ENCODE measurements at places on chromosomes 7 and 10.
A peak's percentile ranks its signal among the peaks of the same experiment; 100 is the strongest.

DNA sequence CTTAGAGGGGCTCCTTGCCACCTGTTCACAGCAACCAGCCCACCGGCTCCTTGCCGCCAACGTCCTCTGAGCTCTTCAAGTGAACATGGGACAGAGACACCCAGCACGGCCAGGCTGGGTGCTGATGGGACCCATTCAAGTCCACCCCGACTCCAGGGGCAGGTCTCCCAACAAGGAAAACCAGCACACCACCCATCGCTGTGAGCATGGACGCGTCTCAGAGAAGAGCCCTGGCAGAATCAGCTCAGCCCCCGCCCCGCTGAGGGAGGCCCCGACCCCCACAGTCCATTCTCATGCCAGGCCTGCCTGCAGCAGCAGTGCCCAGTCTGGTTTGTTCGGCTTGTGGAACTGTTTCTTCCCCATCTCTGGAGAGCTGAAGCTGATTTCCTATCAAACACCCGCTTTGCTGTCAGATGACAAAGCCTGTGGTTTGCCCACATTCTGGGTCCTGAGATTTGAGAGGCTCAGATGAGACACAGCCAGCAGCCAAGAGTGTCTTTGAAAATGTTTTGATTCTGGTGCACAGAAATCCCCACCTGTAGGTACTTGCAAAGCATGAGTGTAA lies 216.6 kb downstream of the ZMYND11 start:
- DNase-seq = no peak

DNA sequence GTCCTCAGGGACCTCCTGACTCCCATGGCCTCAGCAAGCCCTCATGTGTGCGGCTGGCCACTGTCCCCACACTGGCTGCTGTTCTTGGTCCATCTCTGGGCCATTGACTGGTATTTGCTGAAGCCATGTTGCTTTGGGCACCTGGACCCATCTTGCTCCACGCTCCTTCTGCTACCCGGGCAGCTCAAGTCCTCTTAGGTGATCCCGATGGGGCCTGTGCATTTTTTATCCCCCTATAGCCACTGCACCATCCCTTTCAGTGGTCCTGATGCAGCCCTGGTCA lies 16.7 kb downstream of the RAMP3 start:
- no peak for DNase-seq

DNA sequence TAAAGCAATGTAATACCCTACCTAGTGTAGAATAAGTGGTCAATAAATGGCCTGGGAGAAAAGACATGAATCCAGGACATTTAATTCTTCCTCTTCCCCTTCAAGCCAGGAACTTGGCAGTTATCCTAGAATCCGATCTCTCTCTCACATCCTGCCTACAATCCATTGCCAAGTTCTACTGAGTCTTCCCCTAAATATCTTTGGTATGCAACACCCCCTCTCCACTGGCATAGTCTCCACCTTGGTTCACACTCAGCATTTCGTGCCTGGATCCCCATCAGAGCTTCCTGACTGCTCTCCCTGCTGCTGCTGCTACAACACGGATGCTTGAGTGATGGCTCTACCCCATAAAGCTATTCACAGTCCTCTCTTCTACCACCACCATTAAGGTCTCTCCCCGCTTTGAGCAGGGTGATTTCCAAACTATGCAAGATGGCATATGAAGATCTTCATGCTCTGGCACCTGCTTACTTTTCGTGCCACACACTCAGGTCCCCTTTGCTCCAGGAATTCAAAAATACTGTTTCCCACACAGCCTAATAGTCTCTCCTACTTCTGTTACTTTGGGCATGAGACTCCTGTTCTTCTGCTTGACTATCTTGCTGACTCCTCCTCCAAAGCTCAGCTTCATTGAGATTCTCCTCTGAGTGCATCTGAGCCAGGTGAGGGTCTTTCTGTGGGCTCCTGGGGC lies 4.8 kb downstream of the ANK3 start:
- DNase-seq = no peak

- no peak for DNase-seq
These were observed 758.6 kb upstream of the ZWINT start for GRCh38 chr10:57119684-57120083.

GRCh38 chr7:229184-229964 lies 37.0 kb downstream of the FAM20C start:
- no peak for DNase-seq

- DNase-seq = no peak
These were observed 109.2 kb downstream of the ARHGAP12 start for GRCh38 chr10:31819391-31819820.

DNA sequence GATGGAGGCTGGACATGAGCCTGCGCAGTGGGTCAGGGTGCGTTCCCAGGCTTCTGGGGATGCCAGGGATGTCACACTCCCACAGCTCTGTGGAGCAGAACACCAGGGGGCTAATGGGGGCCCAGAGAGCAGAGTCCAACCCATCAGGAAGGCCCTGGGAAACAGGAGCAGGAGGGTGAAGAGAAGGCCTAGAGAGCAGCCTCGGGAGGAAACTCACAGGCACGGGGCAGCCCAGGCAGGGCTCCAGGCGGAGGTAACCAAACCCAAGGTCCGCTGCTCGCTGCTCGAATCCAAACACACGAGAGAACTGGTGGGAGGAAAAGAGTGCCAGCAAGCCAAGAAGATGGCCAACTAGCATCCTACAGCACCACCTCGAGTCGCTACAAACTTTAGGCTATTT lies 130.7 kb upstream of the LANCL2 start:
- no peak for DNase-seq

- no peak for DNase-seq
These were observed 2.5 kb downstream of the NUDT5 start for GRCh38 chr10:12193193-12193592.

GRCh38 chr7:18565337-18565736 lies 69.8 kb downstream of the HDAC9 start:
- no peak for DNase-seq

DNA sequence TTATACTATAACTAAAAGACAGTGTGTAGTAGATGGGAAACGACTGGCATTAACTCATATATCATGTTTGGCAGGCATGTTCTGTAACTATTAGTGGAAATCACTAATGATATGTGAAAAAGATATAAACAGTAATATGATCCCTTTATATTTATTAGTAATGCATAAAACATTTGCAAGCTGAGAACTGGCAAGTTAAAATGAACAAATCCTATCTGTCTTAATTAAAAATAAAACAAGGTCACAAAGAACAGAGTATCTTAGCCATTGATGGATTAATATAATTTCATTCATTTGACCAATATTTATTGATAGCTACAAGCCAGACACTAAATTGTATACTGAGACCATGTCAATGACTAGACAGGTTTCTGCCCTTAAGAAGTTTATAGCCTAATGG lies 154.5 kb downstream of the CRPPA start:
- no peak for DNase-seq

DNA sequence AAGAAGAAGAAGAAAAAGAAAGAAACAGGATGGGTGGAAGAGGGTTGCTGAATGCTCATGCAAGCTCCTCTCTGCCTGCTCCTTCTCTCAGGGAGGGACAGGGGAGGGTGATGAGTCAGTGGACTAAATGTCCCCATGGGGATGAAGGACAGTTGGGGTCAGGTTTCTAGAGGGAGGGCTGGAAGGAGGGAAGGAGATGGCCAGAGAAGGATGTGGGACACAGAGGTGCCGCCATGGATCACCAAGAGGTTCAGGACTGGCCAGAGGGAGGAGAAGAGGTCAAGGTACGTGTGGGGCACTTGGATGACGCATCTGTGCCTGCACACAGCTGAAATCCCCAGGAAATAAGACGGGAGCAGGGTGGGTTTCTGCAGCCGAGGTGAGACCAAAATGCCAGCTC lies 88.9 kb upstream of the GTF2I start:
- DNase-seq = no peak

DNA sequence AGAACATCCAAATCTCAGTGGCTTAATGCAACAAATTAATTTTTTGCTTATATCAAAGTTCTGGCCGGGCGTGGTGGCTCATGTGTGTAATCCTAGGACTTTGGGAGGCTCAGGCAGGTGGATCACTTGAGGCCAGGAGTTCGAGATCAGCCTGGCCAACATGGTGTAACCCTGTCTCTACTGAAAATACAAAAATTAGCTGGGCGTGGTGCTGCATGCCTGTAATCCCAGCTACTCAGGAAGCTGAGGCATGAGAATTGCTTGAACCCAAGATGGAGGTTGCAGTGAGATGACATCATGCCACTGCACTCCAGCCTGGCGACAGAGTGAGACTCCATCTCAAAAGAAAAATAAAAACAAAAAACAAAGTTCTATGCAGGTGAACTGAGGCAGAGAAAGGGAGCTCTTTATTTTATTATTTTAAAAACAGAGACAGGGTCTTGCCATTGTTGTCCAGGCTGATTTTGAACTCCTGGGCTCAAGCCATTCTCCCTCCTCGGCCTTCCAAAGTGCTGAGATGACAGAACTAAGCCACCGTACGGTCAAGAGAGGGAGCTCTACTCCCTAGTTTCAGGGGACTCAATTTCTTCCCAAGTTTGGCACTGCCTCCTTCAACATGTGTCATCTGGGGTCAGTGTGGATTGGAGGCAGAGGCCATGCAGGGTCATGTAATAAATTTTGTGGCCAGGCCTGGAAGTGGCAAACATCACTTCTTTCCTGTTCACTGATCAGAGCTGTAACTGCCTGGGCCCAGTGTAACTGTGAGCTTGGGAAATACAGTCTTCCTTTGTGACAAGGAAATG lies 2.4 kb downstream of the ADCK2 start:
- no peak for DNase-seq

DNA sequence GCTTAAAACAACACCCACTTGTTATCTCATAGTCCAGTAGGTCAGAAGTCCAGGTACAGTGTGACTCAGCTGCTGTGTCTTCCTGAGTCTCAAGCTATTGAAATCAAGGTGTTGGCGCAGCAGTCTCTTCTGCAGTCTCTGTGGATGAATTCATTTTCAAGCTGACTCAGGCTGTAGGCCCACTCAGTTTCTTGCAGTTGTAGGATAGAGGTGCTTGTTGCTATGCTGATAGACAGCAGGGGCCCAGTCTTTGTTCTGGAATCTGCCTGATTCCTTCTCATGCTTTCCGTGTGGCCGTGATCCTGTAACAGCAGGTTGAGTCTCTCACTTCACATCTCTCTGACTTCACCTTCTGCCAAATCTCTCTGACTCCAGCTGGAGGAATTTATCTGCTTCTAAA lies 400.4 kb upstream of the POM121L12 start:
- DNase-seq = no peak

DNA sequence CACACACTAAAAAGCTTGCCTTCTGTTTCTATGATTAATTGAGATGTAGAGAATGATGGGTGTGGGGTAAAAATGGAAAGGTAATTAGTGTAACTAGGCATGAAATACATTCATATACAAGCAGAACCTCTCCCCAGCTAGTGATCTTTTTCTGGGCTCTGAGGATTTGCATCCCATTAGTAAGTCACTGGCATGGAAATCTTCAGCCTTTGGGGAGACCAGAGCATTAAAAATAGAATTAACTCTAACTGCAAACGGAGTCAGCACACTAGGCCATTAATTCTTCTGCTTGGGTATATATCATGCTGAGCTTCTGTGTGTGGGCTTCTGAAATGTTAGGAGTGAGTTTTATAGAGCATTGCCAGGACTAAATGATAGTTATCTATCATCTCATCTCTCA lies 128.9 kb downstream of the HDAC9 start:
- DNase-seq = no peak

- DNase-seq = no peak
These were observed 174.6 kb downstream of the PIP4K2A start for GRCh38 chr10:22539579-22540298.

DNA sequence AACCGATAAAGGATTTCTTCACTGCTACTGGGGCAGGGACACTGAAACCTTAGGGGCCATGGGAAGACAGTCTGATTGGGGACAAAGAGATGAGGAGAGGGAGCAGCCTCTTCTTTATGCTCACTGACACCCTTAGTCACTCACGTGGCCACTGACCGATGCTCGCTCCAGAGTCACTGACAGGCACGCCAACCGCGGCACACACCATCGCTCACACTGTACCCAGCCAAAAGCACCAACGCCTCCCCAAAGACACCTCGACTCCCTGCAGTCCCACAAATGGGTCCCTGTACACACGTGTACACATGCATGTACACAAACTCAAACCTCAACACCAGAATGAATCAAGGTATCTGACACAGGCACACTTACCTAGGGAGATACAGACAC lies 35.3 kb upstream of the SLF2 start:
- DNase-seq = no peak

DNA sequence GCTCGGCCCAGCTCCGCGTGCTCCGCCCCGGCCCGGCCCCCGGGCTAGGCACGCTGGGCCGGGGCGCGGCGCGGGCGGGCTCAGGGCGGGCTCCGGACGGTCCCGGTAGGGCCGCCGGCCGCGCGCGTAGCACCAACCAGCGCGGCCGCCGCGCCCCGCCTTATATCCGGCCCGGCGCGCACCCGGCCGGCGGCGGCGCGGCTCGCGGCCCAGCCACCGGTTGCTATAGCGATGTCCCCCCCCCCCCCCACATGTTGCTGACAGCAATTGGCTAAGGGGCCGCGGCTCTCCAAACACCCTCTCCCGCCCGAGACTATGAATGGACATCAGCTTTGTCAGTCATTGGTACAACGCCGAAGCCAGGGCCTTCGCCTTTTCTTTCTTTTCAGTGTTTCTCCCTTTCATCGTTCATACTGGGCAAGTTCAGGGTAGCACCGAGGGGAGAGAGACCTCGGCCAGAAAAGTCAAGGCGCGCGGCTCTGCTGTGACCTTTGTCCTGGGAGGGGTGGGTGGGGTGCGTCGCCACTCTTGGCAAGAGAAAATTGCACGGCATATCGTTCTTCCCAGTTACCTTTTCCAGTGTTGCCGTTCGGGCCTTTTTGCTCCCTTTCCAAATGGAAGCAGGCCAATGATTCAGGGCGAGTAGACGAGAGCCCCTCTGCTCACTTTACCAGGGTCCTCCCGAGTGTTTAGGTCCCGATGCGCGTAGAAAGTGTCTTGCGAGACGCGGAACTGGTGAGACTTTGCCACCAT lies 354.2 kb downstream of the DNAJB6 start:
- no peak for DNase-seq

GRCh38 chr7:7182156-7183060 lies at the start of gene C1GALT1:
Gene C1GALT1 (plus strand): TSS chr7:7182544. CDS start chr7:7234320, 51,776 bp downstream.
- peak; percentile 96 for DNase-seq

DNA sequence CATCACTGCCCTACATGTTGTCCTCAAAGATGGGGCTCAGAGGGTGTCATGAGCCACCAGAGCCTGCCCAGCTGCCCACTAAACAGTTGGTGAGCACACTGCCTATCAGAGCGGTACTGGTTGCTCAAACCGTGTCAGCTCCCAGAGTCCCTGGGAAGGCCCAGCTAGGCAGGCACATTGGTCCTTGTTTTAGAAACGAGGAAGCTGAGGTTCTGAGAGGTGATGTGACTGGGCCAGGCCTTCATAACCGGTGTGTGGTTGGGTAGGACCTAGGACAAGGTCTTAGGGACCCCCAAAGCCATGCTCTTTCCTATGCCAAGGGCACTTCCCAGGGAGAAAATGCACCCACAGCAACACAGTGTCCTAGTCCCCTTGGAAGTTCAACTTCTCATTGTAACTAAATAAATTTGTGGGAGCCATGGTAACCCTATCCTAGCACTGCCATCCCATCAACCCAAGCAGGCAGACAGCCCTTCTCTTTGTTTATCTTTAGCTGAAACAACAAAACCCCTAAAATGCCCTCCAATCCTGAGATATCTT lies 174.7 kb upstream of the PDE1C start:
- DNase-seq = no peak

- no peak for DNase-seq
These were observed 35.4 kb downstream of the TSPAN14 start for GRCh38 chr10:80489371-80490112.

All from stimulated activated CD8-positive, alpha-beta memory T cell treated with anti-CD3 and anti-CD28 coated beads, Interleukin-15, amount 100 ng/mL, for 48 hours (primary cell).